Fibroblast of lung (primary cell): ENCODE measurements at places on chromosomes 6 and 20.
A peak's percentile ranks its signal among the peaks of the same experiment; 100 is the strongest.

GRCh38 chr6:11212664-11213063 lies 19.8 kb downstream of the NEDD9 start:
- DNase-seq, result peak; percentile 83

GRCh38 chr6:75250552-75250951 lies 7.0 kb upstream of the COX7A2 start:
- DNase-seq, result no peak

DNA sequence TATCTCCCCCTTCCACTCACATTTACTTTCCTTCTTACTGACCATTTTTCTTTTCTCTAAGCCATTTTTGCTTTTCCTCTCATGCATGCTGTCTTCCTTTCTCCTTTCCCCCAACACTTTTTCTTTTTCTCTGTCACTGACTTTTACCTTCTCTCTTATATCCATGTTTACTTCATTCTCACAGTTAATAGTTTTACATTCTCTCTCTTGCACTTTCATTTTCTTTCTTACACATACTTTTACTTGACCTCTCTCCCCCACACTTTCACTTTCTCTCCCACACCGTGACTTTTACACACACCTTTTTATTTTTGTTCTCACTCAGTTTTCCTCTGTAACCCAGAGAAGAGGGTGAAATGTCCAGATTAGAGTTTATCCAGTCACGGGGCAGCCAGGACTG lies 636.3 kb downstream of the PTPRT start:
- no peak for DNase-seq

DNA sequence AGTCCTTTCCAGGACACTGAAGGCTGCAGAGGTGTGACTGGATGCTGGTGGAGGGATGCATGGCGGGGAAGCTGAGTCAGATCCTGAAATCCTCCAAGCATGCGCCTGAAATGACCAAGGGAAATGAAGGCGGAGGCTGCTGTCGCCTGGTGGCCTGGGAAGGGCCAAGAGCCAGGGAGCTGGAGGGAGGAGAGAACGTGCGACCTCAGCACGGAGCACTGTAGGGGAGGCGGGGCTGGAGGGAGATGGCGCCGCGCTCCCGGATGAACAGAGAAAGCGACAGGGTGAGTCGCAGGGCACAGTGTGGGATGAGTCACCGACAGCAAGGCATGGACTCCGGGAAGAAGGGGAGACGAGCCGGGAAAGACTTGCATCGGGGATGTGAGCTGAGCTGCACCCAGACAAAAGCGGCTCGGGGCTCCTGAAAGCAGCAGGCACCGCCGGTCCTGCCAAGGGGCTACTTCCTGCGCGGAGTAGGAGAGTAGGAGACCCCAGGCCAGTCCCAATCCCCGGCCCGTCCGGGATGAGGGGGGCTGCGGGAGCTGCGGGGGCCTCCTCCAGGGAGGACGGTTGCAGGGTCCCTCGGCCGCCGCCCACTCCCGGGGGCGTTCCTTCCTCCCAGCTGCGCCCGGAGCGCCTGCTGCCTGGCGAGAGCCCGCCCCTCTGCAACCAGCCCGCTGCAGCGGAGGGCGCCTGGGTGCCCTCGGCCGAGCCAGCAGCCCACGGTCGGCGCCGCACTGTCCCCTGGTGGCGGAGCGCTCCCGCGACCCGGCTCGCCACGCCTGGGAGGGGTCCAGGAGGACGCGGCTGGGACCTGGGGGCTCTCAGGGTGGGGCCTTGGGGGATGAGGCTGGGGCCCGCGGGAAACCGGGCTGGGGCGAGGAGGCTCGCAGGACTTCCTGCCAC lies 11.0 kb upstream of the NQO2 start:
- DNase-seq, result peak; percentile 92

- DNase-seq, result no peak
Measured at GRCh38 chr20:38779247-38780097, 26.0 kb upstream of the PPP1R16B start.

GRCh38 chr6:169146521-169146920 lies 107.1 kb downstream of the THBS2 start:
- DNase-seq, result no peak

GRCh38 chr6:72286911-72287311 lies 335.0 kb upstream of the KCNQ5 start:
- peak; percentile 62 for DNase-seq

DNA sequence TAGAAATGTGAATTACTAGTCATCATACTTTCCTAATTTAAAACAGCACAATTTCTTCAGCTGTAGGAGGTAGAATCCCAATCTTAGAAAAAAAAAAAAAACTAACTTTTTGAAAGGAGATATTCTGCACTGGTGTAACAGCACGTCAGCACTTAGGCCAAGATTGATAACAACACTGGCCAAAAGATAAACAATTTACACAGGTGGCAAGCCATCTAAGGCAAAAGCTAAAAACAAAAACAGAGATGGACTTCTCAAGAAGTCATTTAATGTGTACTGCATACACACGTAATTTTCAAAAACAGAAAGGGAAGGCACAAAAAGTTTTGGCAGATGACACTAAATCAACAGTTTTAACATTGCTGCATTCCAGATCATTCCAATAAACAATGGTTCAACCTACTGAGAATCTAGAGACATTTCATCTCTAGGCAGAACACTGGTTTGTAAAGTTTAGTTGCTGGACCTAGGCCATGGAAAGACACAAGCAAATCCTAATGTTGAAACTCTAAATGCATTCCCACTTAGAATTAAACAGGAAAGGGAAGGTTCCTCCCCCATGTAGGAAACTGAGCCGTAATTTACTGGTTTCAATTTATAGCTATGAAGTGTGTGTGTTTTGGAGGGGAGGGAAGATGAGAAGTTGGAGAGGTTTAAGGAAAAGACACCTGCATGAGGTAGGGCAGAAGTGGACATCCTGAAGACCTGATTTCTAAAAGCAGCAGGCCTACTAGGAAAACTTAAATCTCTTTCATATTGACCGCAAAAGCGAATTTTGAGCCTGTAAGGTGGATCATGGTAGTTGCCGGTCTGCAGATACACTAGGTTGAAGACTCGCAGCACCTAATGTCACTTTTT lies 1.3 kb downstream of the GCLC start:
- DNase-seq, result peak; percentile 38

DNA sequence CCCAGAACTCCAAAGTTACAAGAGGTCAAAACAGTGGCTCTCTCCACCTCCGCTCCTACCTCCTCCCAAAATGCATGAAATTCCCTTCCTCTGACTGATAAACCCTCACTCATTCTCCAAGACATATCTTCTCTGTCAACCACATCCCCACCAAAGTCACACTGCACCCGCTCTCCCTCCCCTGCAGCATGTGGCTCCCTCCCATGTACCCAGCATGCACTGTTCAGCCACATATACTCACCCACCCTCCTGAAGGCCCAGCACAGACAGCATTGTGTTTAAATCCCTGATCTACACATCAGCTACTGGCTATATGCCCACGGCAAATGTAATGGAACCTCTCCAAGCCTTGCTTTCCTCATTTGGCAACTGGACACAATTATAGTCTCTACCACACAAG lies 5.5 kb upstream of the POU5F1 start:
- peak; percentile 60 for DNase-seq

GRCh38 chr6:45710304-45710821 lies 305.3 kb downstream of the CLIC5 start:
- DNase-seq, result peak; percentile 55

- peak; percentile 85 for DNase-seq
Measured at GRCh38 chr20:47872341-47872740, 87.1 kb upstream of the SULF2 start.

DNA sequence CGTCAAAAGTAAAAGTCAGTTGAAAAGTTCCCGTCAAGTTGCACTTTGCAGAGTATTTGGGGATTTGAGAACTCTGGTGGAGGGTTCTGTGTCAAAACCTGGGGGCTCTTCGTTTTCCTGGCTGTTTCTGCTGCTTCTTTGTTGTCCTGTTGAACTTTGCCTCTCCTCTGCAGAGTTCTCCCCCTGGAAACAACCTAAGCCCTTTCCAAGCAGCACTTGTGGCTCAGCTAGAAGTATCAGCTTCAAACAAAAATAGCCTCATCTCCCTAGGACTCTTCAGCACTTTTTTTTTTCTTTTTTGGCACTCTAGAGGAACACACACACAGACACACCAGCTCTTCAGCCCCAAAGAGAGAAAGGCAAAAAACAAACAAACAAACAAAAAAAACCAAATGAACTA lies at the start of gene TRDN:
Gene TRDN (minus strand): TSS at position 169 of the 400 bp plus-strand sequence. CDS start 175 bp downstream, outside the sequence.
- no peak for DNase-seq

DNA sequence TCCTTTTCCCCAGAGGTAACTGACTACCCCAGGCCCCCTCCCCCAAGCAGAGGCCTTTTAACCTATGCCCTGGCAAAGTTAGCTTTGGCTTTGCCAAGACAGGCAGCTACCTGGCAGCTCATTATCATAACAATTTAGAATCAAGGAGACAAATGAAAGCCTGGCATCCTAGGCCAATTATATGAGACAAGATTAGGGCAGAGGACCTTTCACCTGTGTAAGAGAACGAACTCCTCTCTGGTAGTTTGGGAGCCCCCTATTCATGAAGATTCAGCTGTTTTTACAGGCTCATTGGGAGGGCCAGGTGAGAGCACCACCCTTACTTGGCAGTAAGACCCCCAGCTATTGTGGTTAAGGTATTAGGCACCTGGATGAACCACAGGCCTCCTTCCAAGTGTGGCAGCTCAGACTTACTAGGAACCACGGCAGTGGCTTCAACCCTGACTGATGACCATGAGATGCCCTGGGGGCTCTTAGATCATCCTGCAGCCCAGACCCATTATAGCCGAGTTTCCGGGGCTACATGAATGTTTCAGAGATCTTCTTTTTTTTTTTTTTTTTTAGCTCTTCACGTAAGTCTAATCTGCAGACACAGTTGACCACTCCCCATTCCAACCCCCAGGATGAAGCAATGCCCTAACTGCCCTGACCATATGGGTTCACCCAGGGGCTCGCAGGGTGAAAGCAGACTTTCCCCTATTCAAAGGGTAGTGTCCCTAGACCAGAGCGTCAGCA lies 56.2 kb downstream of the RAB44 start:
- DNase-seq, result no peak

- DNase-seq, result no peak
Measured at GRCh38 chr20:33370291-33370690, 31.0 kb downstream of the CDK5RAP1 start.

DNA sequence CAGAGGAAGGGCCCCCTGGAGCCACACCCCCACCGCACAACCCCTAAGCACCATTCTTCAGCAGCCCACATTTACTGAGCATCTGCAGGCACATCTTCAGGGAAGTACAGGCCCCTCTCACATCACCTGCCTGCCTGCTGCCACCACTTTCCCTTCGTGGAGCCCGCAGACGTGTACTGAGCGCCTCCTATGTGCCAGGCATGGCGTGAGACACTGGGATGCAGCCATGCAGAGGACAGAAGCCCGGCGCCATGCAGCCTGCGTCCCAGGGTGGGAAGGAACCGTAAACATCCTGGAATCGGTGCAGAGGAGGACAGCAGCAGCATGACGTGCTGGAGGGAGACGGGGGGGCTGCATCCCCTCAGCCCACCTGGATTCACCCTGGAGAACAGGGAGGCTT lies 78.1 kb downstream of the GRM4 start:
- DNase-seq, result no peak

DNA sequence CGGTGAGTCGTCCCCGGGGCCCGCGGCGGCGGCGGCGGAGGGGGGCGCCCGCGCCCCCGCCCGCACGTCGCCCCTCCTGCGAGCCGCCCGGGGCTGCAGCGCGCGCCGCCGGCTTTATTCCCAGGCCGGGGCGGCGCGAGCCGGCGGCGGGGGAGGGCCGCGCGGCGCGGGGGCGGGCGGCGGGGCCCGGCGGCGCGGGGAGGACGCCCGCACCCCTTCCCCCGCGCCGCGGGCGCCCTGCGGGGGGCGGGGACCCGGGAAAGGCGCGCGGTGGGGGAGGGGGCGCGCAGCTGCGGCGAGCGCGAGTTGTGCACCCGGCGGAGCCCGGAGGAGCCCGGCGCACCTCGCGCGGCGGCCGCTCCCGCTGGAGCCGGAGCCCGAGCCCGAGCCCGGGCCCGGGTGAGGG lies 646 bp downstream of the HMGA1 start:
- no peak for DNase-seq

- no peak for DNase-seq
Measured at GRCh38 chr20:1204576-1204975, 1.3 kb downstream of the C20orf202 start.

- DNase-seq, result peak; percentile 56
Measured at GRCh38 chr6:108501559-108501958, 59.2 kb upstream of the FOXO3 start.

DNA sequence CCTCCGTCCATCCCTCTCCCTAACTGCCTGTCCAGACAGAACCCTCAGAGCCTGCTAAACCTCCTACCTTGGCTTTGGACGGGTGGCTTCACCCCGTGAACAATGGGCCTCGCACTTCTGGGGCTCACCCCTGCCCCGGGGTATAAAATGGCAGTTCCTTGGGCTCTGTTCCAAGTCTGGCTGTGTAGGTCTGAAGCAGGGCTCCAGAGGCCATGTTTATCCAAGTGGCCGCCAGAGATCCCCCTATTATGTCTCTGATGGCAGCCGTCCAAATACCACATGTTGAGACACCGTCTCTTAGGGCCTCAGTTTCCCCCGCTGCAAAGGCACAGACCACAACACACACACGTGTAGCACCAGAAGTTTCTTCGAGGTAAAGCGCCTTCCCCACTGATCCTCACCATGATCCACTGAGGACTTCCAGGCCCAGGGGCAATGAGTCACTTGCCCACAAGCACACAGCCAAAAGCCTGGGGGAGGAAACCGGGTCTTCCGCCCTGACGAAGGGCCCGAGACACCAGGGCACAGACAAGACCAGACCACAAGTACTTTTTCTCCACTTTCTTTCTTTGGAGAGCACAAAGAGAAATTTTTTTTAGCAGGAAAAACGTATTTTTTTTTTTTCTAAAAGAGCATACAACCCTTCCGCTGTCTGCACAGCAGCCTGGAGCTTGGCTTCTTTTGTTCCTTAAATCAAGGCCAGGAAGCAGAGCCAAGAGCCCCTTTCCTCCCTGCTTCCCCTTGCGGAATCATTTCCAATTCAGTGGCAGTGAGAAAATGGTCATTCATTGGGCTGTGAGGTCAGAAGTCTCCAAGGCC lies 11.8 kb downstream of the CPNE5 start:
- peak; percentile 64 for DNase-seq

GRCh38 chr6:107770541-107770940 lies 53.6 kb downstream of the SCML4 start:
- no peak for DNase-seq

GRCh38 chr6:35707714-35708407 lies 19.1 kb upstream of the FKBP5 start:
- no peak for DNase-seq

GRCh38 chr6:124110514-124110913 lies 306.8 kb downstream of the NKAIN2 start:
- no peak for DNase-seq

DNA sequence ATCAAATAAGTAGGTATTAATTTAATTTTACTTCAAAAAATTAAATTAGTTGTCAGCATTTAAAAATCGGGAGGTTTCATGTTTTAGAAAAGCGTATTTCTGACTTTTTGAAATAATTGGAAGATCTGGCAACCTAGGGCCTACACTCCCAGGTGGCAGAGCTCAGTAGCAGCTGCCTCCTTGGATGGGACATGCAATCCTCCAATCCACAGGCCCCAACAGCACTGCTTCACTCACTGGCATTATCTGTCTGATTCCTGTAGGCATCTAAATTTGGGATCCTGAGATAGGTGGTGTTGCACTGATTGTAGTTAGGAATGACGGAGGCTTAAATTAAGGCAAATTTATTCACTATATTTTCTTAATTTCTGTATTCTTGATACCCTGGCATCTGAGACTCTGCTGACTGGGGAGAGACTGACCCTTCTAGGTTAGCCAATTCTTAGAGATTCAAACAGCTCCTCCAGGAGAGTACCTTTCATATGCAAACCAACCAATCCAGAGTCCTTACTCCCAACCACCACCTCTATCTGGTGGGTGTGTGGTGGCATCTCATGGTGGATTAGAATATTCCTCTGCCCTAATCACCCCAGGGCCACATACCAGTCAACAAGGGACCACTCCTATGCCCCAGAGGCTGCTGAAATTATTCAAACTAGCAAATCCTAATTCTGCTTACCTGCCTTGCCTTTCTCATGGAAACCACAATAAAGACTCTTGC lies 146.6 kb upstream of the GLP1R start:
- DNase-seq, result no peak
